ENCODE measurements at places on chromosomes 2 and 18.

DNA sequence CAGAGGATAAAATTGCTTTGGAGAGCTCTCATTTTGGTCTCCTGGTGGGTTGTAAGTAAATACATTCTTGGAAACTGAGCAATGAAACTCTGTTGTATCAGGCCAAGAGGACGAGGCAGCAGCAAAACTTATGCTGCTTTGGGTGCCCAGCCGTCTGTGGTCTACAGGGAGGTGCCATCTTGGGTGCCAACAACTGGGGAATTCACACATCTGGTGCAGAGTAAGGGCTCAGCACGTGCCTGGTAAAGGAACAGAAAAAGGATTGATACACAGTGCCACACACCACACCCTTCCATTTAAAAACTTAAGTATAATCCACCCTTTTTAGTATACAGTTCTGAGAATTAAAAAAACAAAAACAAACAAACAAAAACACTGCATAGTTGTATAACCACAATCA, 221.9 kb downstream of the TSN start:
- DNase-seq: no peak

- no peak for DNase-seq
Measured at GRCh38 chr18:32441533-32441932, 29.1 kb downstream of the GAREM1 start.

- no peak for DNase-seq
Measured at GRCh38 chr2:187102381-187102780, 253.4 kb upstream of the ZSWIM2 start.

- DNase-seq: no peak
Measured at GRCh38 chr18:34467058-34467457, 242.3 kb upstream of the NOL4 start.

- DNase-seq: no peak
Measured at GRCh38 chr2:84486441-84487115, 27.5 kb upstream of the SUCLG1 start.

DNA sequence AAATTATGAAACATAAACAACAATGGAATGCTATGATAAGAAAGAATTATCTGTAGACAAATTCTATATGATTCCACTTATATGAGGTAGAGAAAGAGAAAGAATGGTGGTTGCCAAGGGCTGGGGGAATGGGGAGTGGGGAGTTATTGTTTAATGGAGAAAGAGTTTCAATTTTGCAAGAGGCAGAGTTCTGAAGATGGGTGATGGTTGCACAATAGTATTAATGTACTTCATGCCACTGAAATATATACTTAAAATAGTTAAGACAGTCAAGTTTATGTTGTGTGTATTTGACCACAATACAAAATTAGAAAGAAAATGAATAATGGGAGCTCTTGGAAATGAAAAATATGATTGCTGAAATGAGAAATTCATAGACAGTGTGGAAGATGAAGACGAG, 22.6 kb upstream of the FAM117B start:
- no peak for DNase-seq

DNA sequence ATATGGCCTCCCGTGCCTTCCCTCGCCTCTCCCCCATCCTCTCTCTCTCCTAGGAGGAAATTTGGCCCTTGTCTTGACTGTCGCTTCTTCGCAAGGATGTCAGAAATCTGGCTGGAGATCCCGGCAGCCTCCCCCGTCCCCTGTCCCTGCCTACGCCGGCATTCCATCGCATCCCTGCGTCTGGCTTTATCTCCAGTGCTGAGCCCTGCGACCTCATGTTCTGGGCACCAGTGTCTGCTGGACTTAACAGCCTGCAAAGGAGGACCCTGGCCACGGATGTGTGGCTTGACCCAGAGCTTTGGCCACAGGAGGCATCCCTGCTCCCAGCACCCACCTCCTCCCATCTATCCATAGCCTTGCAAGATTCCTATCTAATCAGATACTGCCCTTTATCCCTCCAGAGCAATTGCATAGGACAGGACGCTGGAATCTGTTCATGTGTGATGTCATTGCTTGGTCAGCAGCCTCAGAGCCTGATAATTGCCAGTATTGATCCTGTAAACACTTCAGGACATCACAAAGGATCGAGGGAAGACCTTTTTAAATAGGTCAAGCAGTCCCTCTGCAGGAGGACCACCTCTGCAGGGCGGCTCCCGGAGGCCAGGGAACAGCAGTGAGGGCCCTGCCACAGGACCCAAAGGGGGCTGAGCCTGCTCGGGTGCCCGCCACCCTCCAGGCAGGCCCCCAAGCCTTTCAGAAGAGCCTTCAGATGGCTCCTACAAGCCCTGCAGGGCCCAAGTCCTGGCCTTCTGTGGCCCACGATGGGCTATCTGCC, 168.2 kb downstream of the TWIST2 start:
- DNase-seq: no peak

DNA sequence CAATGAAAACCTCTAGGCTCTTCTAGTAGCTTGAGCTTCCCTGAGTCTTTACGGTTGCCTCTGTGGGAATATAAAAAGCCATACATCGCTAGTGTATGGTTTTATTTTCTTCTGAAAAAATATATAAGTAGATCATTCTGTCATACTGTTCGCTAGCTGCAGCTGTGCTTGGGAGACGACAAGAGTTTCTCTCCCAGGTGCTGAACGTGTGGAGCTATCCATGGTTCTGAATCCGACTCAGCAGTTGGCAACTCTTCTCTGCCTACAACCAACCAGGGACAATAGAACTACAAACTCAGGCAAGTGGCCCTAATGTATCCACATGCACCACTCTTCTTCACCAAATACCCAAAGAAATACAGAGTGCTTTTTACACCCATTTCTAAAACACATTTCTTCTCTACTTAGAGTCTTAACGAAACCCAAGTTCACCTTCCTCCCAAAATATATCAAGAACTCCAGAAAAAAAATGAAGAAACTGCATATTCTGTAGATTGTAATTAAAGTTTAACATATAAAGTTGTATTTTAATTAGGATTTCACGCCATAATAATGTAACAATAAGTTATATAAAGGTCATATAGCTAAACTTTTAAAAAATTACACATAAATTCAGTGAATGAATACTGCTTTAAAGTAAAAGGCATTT, 2.2 kb upstream of the KCNH7 start:
- peak; percentile 22 for DNase-seq

DNA sequence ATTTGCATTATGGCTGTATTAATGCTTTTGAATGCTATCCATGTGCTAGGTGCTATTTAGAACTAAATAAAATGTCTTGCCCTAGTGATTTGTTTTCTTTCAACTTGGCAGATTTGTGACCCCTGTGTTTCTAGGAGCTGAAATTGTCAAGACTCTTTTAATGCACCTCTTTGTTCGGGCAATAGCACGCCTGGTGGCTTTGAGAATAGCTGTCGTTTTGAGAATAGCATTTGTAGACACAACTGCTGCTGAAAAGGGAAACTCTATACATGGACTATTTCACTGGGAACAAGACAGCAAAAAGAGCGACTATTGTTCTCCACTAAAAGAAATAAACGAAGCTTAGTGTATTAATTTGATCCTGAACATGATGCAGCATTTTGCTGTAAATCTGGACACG, 352.1 kb upstream of the ZNF521 start:
- DNase-seq: no peak

DNA sequence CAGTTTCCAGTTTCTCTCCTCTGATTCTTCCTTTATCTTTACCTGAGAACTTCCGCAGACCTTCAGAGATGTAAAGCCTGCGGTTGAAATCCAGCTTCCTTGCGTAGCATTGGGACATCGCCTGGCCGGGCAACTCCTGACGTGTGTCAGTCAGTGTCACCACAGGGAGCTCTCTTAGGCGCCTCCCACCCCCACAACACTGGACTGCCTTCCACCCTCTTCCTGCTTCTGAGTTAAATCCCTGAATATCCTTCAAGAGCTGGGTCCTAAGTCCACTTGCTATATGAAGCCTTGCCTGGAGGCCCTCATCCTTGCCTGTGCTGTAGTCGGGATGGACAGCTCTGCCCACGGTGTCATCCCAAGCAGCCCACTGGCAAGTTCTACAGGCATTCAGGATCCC, 179.4 kb downstream of the SEPTIN10 start:
- DNase-seq: no peak

DNA sequence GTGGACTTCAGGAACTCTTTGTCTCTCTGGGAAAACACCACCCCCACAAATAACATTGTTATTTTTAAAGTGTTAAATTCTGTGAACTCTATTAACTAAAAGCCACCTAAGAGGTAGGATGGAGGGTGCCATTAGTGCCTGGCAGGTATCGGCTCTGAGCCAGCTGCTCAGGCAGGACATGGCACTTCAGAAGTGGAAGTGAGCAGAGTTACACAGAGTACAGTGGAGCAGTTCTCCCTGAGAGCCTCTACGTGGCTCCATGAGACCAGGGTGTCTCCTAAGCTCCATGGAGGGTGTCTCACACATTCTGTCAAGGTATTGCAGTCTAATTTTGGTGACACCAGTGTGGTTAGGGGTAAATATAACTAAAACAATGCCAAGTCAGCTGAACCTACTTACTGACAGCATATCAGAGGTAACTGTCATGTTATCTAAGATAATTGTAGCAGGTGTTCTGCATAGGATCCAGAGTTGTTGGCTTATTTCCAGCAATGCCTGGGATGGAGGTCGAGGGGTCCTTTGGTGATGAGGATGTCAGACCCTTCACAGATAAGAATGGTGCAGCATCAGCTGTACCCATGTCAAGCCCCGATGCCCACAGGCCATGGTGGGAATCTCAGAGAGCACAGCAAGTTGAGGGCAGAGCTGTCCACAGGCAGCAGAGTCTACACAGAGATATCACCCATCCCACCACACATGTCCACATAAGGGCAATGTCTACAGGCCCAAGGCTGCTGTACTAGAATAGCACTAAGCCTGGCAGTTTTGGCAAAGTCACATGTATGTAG, 8.6 kb upstream of the MALL start:
- DNase-seq: no peak

- no peak for DNase-seq
Measured at GRCh38 chr2:130820279-130820861, 16.3 kb upstream of the ARHGEF4 start.

DNA sequence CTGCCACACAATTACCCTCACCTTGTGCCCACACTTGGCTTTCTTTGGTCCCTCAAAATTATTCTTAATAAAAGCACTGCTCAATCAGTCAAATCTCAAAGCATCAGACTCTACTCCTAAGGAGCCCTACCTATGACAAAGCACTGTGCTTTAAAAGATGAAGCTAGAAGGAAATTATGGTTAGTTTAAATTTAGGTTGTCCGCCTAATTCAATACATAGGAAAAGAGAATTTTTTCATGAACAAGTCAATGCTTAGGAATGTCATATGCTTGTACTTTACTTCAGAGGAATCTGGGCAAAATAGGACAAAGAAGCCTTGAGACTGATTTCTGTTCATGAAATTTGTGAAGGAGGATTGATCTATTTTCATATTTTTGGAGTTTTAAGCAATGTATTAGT, 726.4 kb upstream of the CDH2 start:
- no peak for DNase-seq

GRCh38 chr18:64402636-64403035, 253.7 kb upstream of the LINC00305 start:
- DNase-seq: no peak

DNA sequence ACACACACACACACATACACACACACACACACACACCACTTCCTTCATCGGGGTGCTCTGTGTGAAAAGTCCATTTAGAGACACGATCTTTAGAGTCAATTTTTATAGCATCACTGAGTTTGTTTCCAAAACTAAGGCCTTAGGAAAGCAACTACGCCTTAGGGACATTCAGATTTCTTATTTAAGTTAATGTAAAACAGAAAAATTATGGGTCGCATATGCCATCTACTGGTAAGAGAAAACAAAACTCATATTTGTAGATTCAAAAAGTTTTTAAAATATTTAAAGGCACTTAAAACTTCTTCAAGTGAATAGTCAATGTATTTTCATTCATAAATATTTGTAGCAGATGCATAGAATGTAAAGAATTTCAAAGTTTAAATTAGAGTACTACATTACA, 166.2 kb downstream of the ATAD2B start:
- no peak for DNase-seq

GRCh38 chr2:7835693-7836680, 845.9 kb upstream of the ID2 start:
- no peak for DNase-seq

GRCh38 chr2:71524476-71524875, 71.1 kb downstream of the DYSF start:
- DNase-seq: no peak

- DNase-seq: no peak
Measured at GRCh38 chr18:50111398-50111797, 83.5 kb downstream of the MYO5B start.

- DNase-seq: no peak
Measured at GRCh38 chr2:240244543-240244942, 104.1 kb upstream of the OTOS start.

DNA sequence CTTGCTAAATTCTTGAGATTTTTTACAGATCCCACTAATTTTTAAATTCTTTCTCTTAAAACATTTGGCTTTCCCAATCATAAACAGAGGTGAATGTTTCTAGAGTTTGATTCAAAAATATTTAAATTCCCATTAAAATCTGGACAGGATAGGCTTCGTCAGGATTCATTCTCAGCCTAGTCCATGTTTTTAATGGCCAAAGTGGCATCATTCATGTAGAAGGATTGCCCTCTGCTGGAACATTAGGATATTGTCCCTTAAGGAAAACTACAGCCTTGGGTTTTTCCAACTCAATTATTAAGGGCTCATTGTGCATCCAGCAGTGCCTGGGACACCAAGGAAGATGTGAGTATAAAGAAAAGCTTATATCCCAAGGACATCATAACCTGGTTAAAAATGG, 71.7 kb downstream of the TPGS2 start:
- no peak for DNase-seq

DNA sequence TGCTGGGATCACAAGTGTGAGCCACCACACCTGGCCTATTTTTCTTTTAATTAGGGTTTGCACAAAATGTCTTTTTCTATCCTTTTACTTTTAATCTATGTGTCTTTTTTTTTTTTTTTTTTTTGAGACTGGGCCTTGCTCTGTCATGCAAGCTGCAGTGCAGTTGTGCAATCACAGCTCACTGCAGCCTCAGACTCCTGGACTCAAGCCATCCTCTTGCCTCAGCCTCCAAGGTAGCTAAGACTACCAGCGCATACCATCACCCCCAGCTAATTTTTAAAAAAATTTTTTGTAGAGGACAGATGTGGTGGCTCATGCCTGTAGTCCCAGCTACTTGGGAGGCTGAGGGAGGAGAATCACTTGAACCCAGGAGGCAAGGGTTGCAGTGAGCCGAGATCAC, 27.1 kb downstream of the ADCY3 start:
- DNase-seq: no peak

DNA sequence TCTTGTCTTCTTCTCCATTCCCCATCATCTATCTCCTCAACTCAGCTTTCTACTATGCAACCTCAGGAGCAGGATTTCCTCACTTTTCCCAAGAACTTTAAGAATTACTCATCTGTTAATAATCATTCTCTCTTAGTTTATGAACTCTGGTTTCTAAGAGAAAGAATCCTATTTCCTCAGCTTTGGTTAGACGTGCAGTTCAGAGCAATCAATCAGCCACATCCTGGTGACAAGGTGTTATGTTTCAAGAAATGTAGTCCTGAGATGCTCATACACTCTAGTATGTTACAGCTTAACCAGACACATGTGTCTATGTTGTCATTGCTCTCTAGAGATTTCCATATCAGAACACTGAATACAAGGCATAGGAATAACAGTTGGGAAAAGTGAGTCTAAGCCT, 277.9 kb downstream of the MBD2 start:
- no peak for DNase-seq
